Body of pancreas (tissue), 4 donors: ENCODE measurements at places on chromosomes 1 and 21. TPM values are rescaled to one million over a fixed set of nuclear protein-coding genes. Genes with fewer than 3 reads are reported as not detected.

- no peak for DNase-seq
Measured at GRCh38 chr1:200337410-200337809, 72.4 kb downstream of the ZNF281 start.

- no peak for DNase-seq
Measured at GRCh38 chr1:93695411-93696005, 13.9 kb upstream of the BCAR3 start.

HCRTR1 gene
- not detected for total RNA-seq

MAN1C1 gene
- 10.9 TPM for total RNA-seq

DNA sequence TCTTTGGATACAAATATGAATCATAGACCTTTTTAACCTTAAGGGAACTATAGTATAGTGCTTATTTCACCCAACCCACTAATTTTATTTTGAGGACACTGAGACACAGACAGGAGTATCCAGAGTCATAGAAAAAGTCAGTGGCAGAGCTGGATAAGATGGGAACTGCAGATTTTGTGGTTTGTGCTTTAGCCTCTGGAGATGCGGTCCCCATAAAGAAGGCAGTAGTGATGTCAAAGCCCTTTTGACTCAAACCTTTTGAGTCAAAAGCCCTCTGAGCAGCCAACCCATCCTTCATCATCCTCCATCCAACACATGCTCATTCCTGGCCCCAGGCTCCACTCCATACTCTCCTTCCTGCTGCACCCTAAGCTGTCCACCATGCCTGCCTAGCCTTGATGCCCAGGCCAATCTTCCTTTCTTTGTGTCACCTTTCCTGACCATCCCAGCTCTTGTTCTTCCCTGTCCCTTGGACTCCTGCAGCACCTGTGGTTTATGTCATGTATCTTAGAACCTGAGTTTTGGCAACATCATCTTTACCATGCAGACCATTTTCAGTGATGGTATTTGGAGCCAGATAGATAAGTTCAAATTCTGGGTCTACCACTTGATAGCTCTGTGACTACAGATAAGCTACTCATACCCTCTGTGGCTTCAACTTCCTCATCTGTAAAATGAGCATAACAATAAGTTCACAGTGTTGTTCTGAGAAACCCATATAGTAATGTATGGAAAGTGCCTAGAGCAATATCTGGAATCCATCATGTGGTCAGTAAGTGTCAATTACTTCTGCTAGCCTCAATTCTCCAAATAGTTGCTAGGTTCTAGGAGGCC is 20.1 kb downstream of the SLAMF1 start:
- no peak for DNase-seq

GRCh38 chr1:226873771-226874578 is 3.6 kb downstream of the PSEN2 start:
- peak; percentile 83 for DNase-seq
